ENCODE measurements at places on chromosomes 16 and 17.

- no peak for DNase-seq
These were observed 38.3 kb downstream of the PRKCA start for GRCh38 chr17:66340720-66341119.

DNA sequence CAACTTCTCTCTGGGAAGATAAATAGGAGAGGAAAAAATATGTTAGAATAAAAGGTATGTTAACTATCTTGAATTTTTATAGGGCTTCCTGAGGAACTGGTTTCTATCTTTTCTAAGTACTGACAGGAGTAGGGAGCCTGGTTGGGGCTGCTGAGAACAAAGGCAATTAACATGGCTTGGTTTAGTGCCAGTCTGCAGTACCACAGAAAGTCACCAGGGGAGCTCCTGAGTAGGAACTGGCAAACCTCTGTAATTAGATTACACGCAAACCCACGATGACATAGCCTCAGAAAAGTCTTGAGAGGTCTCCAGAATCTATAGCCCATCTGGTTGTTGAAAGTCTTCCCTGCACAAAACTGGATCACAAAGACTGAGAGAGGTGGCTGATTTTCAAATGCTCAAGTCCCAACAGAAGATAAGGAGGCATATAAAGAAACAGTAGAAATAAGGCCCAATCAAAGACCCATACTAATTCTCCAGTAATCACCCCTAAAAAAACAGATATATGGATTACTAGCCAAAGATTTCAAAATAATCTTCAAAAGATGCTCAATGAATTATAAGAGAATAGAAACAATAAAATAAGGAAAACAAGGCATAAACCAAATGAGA is 11.7 kb upstream of the CNTNAP4 start:
- no peak for DNase-seq

DNA sequence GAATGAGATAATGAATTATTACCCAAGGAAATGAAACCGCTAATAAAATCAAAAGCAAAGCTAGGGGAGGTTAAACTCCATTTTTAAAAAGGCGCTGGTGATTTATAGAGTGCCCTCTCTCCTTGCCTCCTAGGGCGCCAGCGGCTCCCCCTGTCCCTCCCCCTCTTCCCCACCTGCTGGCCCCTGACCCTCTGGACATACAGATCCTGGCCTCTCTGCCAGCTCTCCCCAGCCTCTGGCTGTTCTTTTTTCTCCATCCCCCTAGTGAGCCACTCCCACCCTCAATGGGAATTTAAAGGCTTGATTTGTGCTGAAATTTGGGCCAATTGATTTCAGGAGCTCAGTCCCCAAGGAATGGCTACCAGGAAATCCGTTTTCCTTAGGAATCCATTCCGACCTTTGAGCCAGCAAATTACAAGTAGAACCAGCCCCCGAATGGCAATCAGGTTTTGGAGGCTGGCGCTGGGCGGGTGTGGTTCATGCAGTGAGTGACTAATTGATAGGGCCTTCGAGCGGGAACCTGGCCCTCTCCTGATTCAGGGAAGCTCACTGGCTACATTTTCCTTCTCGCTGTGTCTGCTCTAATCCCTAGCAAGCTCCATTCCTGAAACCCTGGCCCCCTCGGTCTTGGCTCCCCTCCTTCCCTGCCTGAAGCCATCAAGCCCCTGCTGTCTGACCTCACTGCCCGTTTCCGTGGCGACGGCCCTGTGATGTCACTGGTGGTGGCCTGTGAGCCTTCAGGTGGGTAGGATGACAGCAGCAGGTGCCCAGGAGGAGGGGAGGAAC is 141.9 kb upstream of the SDK2 start:
- no peak for DNase-seq

- DNase-seq: no peak
These were observed 20.4 kb upstream of the ZC3H18 start for GRCh38 chr16:88549671-88550245.

GRCh38 chr17:7497228-7497627 is 13.1 kb downstream of the POLR2A start:
- DNase-seq: no peak

GRCh38 chr16:8963010-8963820 is 491 bp downstream of the USP7 start:
- no peak for DNase-seq

DNA sequence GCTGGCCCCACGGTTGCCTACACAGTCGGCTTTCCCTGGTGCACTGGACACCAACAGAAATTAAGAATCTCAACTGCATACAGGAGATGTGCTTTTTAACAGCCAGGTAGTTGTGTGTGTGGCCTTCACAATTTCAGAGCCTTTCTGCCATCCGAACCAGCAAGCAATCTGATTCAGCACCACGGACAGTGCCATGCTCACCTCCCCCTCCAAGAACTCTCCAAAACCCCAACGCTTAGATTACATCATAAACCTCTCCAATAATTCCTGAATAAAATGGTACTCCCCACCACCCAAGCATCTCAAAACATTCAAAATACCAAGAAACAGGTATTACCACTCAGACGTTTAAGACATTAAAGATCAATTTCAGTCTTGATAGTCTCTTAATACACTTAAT is 31.8 kb downstream of the USP7 start:
- peak; percentile 28 for DNase-seq

GRCh38 chr17:47989700-47990099 is 18.8 kb downstream of the CDK5RAP3 start:
- DNase-seq: no peak

DNA sequence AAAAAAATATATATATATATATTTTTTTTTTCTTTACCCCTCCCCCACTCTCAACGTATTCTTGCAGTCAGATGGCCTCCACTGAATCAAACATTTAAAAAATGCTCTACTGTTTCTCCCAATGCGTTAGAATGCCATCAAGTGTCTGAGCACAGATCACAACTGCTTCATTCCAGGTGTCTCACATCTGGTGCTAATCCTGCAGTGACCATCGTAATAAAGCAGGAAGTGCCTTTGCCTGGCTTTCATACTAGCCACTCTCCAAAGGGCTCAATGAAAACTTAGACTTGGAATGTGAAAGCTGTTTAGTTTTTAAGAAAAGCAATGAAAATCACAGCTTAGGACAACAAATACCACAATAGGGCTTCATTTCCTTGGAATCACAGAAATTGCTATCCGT is 37.2 kb downstream of the SKAP1 start:
- no peak for DNase-seq

DNA sequence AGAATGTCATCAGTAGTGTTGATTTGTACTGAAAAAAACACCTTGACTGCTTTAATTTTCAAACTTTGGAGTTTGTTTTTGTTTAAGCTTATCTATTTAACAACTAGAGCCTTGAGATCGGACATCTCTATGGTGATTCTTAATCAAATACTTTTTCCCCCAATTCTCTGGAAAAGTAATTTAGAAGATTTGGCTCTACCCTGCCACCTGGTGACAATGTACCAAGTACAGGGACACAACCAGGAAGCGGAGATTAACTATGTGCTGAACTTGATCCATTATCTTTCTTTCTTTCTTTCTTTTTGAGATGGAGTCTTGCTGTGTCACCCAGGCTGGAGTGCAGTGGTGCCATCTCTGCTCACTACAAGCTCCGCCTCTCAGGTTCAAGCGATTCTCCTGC is 30.8 kb downstream of the USP43 start:
- DNase-seq: no peak

DNA sequence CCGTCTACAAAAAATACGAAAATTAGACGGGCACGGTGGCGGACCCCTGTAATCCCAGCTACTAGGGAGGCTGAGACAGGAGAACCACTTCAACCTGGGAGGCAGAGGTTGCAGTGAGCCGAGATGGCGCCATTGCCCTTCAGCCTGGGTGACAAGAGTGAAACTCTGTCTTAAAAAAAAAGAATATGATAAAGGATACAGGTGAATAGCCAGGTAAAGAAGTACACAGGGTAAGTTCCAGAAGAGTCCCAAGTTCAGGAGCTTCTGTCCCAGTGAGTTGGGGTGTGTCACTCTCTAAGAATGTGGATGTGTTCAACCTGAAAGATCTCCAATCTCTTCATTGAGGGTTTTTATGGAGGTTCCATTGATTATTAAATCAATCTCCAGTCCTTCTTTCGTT is 6.8 kb downstream of the TMC5 start:
- DNase-seq: no peak

DNA sequence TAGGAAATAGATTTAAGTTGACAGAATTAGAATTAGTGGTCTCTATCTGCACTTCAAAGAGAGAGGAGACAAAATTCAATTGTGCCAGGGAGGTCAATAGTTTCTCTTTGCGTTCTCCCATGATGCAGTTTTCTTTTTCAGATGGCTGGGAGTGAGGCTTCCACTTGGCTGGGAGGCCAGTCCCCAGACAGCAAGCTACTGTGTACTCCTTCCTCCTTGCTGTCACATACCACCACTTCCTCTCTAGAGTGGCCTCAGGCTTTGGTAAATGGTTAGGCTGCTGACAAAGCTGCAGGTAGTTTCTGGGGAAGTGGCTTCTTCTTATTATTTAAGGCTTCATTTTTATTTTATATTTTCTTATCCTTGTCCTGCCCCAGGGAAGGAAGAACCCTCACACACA is 106.2 kb upstream of the HS3ST4 start:
- no peak for DNase-seq

- no peak for DNase-seq
These were observed 78.3 kb downstream of the GAS7 start for GRCh38 chr17:10120109-10120485.

DNA sequence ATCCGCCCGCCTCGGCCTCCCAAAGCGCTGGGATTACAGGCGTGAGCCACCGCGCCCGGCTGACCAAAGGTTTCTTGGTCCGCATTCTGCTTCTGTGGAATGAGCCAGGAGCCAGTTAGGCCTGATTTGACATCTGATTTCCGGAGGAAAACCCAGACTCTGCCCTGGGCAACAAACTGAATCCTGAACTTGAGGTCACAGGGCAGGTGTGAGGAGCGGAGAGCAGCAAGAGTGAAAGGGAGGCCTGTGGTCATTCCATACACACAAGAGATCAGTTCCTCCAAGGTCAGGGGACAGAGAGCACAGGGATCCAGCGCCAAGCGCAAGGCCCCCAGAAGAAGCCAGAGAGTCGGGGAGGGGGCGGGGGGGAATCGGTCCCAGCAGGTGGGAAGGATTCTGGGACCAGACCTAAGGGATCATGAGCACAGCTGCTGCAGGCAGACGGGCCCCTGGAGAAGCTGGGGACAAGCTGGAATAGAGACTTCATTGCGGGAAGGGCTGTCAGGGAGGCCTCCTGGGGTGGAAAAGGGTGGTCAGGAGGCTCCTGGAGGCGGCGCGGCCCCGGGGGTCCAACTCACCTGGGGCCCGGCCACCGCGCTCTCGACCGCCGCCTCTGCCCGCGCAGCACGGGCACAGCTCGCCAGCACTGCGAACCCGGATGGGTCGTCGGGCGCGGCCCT is 436 bp downstream of the SHPK start:
- DNase-seq: no peak

GRCh38 chr16:81517629-81518438 is 73.2 kb downstream of the CMIP start:
- DNase-seq: no peak

DNA sequence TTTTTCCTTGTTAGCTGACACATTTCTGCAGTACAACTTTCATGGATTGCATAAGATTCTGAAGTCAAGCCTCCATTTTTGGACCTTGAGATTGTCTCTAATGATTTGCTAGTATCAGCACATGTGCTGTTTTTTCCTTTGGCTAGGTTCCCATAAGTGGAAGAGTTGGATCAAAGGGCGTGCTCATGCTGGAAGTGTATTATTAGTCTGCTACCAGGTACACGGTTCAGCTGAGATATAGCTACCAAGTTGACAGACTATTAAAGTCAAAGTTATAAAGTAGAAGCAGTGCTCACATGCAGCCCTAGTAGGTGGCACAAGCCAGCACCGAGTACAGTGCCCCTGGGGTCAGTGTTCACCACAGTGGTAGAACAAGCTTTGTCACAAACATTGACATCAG is 3.2 kb downstream of the FAHD1 start:
- no peak for DNase-seq

DNA sequence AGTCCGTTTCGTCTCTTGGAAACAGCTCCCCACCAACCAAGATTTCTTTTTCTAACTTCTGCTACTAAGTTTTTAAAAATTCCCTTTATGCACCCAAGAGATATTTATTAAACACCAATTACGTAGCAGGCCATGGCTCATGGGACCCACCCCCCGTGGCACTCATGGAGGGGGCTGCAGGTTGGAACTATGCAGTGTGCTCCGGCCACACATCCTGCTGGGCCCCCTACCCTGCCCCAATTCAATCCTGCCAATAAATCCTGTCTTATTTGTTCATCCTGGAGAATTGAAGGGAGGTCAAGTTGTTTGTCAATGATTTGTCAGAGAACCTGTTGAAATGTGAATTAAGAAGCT is 48.2 kb downstream of the IL21R start:
- no peak for DNase-seq

- DNase-seq: no peak
These were observed 9.5 kb upstream of the TMEM101 start for GRCh38 chr17:44024271-44024663.

DNA sequence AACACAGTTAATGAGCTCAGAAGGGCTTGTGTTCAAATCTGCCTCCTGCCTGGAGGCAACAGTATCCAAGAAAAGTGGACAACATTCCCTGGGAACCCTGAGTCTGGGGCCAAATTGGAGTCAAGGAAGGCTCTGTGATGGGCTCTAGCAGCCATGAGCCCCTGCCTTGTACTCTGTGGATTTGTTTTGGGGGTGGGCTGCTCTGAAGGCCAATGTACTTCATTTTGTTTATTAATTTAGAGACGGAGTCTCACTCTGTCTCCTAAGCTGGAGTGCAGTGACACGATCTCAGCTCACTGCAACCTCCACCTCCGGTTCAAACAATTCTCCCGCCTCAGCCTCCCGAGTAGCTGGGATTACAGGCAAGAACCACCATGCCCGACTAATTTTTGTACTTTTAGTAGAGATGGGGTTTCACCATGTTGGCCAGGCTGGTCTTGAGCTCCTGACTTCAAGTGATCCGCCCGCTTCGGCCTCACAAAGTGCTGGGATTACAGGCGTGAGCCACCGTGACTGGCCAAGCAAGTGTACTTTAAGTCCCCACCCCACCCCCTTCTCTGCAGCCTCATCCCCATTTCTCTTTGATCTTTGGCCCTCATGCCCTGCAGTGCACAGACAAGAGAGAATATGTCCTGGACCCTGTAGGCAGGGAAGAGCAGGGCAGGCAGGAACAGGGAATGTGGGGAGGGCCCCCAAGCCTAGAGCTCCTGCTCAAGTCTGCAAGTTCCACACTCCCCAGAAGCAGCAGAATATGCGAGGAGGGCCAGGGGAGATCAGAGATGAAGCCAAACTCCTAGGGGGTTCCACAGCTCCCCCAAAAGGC is 2.7 kb upstream of the GIP start:
- no peak for DNase-seq

DNA sequence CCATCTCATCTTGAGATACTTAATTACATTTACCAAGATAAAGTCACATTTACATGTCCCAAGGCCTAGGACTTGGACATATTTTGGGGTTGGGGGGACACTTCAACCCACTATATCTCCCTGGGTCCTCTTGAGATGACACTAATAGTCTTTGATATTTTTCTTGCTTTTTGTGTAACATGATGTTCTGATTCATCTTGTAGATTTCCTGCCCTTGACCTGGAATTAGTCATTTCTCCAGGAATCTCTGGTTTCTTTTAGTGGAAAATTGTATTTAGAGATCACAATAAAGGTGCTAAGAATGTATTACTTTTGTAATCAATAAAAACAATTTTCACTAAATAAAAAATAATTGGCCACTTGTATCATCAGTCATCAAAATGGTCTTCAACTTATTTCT is 157.3 kb downstream of the VPS53 start:
- no peak for DNase-seq
